M059J (cell line): ENCODE measurements at places on chromosomes 7 and 10. TPM values are rescaled to one million over a fixed set of nuclear protein-coding genes. Genes with fewer than 3 reads are reported as not detected.

DNA sequence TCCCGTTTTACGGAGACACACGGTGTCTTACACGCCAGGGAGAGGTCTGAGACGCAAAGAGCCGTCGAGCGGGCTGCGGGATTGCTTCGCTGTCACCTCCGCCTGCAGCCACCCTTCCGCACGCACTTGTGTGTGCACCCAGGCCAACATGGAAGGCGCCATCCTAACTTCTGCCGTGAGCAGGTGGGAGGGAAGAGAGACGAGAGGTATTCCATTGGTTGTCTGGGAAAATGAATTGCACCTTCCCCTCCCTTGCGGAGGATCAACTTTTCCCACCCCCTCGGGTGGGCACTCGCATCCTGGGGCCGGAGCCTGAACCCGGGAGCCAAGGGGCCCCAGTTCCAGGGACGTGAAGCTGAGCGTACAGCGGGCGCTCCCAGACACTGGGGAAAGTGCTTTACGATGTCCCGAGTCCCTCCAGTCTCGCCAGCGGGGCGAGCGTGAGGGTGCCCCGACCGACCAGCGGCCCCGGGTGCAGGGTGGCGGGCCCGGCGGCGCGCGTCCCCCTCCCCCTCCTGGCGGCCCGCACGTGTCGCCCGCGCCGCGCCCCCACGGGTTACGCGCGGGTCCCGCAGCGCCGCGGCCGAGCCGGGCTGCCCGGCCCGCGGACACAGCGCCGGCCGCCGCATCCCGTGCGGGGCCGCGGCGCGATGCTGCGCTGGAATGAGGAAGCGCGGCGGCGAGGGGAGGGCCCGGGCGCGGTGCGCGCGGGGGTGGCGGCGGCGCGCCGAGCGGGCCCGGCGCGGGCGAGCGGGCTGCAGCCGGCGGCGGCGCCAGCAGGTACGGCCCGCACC is 984 bp upstream of the IKZF1 start:
- DNase-seq, result no peak

GIMAP8 gene
- not detected in 2 replicates for total RNA-seq

SEC61A2 gene
- total RNA-seq, result 5.0 and 6.4 TPM in 2 replicates

LRRN3 gene
- total RNA-seq, result 5.9 and 7.8 TPM in 2 replicates

- DNase-seq, result no peak
Observed at GRCh38 chr10:20743942-20744341, 153.2 kb downstream of the NEBL start.

- peak; percentile 26 for DNase-seq
Observed at GRCh38 chr10:109773288-109774120, 149.8 kb downstream of the XPNPEP1 start.

GRCh38 chr7:29319719-29320521 is 125.3 kb downstream of the CHN2 start:
- no peak for DNase-seq

GRCh38 chr10:50618624-50619023 is 5.1 kb downstream of the SGMS1 start:
- DNase-seq, result no peak
